ENCODE measurements at places on chromosomes 5 and 9.
A peak's percentile ranks its signal among the peaks of the same experiment; 100 is the strongest.

DNA sequence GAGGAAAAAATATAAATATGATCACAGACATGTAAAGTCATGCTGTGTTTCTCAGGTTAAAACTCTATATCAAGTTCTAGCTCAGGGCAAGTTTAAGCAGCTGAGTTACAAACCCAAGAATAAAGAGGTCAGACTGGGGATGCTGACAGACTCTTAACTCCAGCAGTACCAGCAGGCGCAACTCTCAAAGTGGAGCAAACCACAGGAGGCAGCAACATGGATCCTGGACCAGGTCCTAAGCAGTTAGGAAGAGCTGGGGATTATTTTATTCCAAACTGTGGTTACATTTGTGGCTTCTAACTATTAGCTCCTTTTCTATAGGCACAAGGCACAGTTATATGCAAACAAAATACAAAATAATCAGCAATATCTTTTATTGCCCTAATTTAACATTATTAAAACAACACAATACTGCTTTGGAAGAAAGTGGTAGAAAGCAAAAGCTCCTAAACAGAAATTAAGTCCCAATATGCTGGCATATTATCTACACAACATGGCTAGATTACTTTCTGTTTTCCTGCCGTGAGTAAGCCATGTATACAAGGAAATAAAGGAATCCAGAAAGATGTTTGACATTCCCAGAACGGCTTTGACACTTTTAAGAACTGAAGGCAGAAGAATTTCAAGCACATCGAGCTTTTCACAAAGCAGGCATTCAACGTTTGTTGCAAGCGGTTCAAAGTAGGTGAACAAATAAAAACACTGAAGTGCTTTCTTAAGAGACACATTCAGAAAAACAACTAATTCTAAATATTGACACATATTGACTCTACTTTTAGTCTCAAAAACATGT, 378.8 kb upstream of the ZNF608 start:
- no peak for DNase-seq

- DNase-seq: no peak
These were observed 217.2 kb downstream of the MEF2C start for GRCh38 chr5:88665750-88666215.

DNA sequence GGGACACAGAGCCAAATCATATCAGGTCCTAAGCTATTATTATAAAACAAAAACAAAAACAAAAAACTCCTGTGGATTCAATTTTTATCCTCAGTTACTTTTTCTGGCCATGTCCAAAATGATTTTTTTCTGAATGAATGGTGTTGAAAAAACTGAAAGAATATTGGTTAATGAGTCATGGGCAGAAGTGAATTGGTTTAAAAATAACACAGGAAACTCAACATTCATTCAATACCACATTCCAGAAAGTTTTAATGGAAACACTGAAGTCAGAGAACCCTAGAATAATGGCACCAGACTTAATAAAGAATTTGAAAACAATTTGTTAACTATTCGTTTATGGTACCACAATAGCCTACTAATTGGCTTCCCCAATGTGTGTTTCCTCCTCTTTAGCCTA, 102.4 kb upstream of the CDH9 start:
- DNase-seq: no peak

- no peak for DNase-seq
These were observed 11.7 kb downstream of the OLFML2A start for GRCh38 chr9:124788542-124789217.

DNA sequence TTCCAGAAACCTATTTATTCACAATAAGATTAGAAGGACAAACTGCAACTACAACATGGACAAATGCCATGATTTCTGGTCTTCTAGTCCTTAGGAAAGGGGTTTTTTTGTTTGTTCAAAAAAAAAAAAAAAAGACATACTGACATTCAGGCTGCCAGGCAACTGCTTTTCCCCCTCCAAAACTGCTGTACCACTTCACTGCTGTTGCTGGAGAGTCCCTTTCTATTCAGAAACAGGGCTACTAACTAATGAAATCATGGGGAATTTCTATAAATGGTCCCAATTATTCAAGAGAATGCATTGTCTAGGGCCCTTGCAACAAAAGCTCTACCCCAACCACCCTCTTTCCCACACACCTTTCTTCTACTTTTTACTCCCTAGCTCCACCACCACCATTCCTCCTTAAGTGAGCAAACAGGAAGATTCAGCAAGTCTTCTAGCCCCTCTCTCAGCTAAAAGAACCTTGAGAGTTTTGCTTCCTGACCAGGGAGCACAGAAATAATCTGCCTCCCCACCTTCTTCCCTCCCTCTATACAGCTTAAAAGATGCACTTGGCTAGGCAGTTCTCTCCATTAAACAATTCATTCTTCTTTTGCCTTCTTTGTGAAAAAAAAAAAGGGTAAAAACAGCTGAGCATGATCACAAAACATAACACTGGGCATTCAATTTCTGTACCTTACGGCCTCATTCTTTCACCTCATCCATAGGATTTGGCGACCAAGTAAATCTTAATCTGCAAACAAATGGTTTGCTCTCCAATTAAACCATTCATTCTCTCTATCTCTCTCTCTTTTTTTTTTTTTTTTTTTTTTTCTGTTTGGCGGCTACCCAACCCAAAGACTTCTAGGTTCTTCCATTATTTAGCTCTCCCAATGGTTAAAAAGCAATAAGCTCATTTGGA, 13.8 kb downstream of the ZNF608 start:
- no peak for DNase-seq

- DNase-seq: peak; percentile 48
These were observed at the start of gene FBXO4 for GRCh38 chr5:41924872-41925554. Gene FBXO4, plus strand, starts transcription at chr5:41925281. Its CDS starts 29 bp downstream, at chr5:41925310.

DNA sequence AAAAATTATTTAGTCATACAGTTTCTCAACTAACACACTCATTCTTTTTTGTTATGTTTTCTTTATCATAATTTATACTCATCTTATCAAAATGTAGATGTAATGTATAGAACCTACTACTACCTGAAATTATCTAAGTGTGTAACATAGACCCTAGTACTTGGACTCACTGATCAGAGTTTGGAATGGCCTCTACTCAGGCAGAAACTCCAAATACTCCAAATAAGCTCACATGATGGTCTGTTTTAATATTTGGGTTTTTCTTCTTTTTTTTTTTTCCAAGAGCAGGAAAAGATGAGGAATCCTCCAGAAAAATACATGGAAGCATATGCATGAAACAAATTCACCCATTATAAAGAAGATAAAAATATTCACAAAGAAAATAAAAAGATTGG, 126.3 kb downstream of the PDE4D start:
- no peak for DNase-seq

GRCh38 chr5:174737330-174737729, 12.9 kb downstream of the MSX2 start:
- DNase-seq: no peak

DNA sequence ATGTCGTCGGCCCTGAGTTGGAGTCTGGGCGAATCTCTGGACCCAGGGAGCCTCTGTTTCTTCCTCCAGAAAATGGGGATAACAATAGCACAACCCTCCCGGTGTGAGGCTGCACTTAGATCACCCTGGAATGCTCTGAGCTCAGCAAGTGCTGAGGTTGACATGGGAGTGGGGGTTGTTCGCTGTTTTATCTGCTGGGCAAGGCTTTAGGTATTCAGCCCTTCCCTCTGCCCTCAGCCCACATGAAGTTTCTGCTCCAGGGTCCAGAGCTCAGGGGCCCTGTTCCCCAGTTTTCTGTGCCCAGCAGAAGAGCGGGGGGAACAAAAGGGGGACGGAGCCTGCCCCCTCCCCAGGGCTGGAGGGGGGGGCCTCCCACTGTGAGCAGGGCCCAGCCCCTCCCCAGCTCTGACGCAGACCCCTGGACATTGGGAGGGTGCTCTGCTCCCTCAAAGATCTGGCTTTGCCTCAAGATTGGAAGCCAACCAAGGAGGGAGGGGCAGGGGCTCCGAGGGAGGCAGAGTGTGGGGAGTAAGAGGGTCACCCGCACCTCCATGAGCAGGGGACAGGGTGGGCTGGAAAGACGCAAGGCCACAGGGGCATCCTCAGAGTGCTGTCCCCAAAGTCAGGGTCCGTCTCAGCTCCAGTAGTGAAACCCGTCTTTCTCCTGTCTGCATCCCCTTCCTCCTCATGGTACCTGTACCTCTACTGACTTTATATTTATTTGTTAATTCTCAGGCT, 215.6 kb downstream of the C9orf50 start:
- no peak for DNase-seq

All from cortex of kidney (tissue), 1 donor.